GM23248 (cell line): ENCODE measurements at places on chromosomes 1 and 21. TPM values are rescaled to one million over a fixed set of nuclear protein-coding genes. Genes with fewer than 3 reads are reported as not detected.
A peak's percentile ranks its signal among the peaks of the same experiment; 100 is the strongest.

SLAMF1 gene
- total RNA-seq, result not detected in 2 replicates

NHLH1 gene
- total RNA-seq, result not detected in 2 replicates

INTS7 gene
- total RNA-seq, result 9.6 and 12.1 TPM in 2 replicates

KISS1 gene
- total RNA-seq, result not detected in 2 replicates

SDHB gene
- 84.1 and 126 TPM in 2 replicates for total RNA-seq

DENND2D gene
- 3.7 and 5.1 TPM in 2 replicates for total RNA-seq

CCSAP gene
- 7.8 and 9.0 TPM in 2 replicates for total RNA-seq

RNF223 gene
- total RNA-seq, result not detected in 2 replicates

ESRRG gene
- total RNA-seq, result not detected in 2 replicates

UBE2U gene
- total RNA-seq, result not detected in 2 replicates

AMY1B gene
- not detected in 2 replicates for total RNA-seq

NLRP3 gene
- 0.76 and 2.3 TPM in 2 replicates for total RNA-seq

KLF18 gene
- not detected in 2 replicates for total RNA-seq

TOR1AIP2 gene
- total RNA-seq, result 97.1 and 113 TPM in 2 replicates

USH2A gene
- under 0.01 TPM in 1 of 2 replicates, not detected in the other for total RNA-seq

SV2A gene
- total RNA-seq, result 0.51 and 1.1 TPM in 2 replicates

GNG4 gene
- total RNA-seq, result 0.32 and 2.0 TPM in 2 replicates

DNA sequence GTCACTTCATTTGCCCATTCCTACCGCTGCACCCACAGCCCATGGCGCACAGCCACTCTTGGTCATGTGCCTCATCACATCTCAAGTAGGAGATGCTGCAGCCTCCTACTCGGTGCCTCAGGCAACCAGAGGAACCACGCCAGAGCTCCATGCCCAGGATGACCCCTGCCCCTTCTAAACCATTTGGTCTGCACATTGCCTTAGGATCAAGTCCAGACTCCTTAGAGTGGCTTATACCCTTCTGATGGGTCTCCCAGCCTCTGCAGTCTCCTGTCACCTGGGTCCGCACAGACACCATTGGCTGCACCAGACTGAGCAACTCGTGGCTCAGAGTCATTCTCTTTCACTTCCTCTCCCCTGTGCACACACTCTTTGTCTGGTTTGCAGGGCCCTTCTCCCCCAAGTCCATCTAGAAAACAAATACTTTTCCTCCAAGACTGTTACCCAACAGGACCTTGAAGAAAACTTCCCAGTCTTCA is 2.2 kb upstream of the ADORA3 start:
- DNase-seq, result no peak

- DNase-seq, result peak; percentile 50
Measured at GRCh38 chr1:183417772-183418491, at the start of gene NMNAT2. NMNAT2 (minus strand) TSS chr1:183418380; CDS start chr1:183418267, 113 bp downstream.

DNA sequence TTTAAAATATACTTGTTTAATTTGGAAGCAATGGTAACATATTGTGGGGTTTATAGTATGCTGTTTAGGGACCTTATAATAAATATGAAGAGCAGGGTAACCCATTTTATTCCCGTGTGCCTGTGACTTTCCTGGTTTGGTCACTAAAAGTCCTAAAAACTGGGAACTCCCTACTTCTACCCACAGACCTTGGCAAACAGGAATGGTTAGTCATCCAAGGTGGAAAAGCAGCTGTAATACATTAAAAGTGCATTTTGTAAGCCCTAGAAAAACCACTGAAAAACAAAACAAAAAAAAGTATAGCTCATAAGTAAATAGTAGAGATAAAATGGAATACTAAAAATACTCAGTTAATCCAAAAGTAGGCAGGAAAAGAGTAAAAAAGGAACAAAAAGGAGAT is 538.9 kb downstream of the LMO4 start:
- DNase-seq, result peak; percentile 79

GRCh38 chr1:156766298-156767100 is 836 bp upstream of the PRCC start:
- peak; percentile 46 for DNase-seq

DNA sequence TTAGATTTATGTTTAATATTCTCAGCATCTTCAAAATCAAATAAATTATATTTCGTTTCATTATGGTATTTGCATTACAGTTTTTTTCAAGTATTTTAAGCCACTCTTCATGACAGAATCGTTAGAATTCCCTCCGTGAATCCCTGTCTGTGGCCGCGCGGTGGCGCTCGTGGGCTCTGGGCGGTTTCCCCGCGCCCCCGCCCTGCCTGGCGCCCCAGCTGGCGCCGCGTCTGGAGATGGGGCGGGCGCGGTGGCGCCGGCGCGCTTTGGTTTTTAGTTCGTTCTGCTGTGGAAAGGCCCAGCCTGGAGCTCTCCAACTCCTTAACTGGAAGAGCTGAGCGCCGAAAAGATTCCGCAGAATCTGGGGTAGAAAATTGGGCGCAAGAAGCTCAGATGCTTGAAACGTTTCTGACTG is 25.7 kb downstream of the PRMT2 start:
- peak; percentile 97 for DNase-seq

- DNase-seq, result no peak
Measured at GRCh38 chr1:2933431-2934155, 87.7 kb upstream of the ACTRT2 start.

- peak; percentile 30 for DNase-seq
Measured at GRCh38 chr1:231702804-231703203, 76.2 kb downstream of the DISC1 start.

GRCh38 chr1:33010932-33011731 is 25.6 kb downstream of the AK2 start:
- peak; percentile 66 for DNase-seq

DNA sequence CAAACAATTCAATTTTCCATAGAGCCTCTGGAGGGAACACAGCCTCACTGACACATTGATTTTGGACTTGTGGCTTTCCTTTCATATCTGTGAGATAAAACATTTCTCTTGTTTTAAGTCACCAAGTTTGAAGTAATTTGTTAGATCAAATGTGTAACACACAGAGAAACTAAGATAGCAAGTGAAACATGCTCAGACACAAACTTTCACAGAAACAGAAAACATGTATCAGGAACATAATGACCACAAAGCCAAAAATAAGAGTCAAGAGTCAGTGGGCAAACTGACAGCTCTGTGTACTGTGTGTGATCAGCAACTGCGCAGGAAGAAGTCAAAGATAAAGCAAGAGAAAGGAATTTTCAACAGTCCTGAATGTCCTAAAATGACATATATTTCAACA is 1237.5 kb downstream of the AMY1C start:
- no peak for DNase-seq

DNA sequence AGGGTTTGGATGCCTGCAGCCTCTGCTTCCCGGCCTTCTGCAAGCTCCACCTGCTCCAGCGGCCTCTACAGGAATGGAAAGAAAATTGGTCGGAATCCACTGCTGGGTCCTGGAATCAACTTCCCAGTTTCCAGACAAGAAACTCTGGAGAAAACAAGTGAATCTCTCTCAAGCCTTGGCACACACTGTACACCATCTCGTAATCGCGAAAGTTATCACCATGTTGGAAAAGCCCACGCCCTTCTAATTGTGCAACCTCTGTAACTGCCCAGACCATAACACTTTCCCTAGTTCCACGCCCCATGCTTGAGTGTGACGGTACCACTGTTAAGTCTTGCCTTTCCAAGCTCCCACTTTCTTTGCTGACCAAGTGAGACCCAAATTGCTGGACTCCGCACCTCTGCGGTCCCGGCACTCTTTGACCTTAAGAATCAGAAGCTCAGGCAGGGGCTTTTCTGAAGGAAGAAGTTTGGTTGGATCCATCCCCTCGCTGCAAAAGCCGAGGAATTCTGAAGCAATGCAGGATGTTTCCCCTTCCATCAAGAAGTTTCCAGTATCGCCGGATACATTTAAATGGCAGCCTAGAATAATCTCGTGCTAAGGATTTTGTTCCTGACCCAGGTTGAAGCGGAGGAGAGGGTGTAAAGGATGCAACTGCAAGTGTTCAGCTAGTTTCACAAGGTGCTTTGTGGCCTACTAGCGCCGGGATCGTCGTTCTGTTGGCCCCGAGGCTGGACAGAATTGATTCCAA is 6.2 kb downstream of the NR5A2 start:
- DNase-seq, result no peak

DNA sequence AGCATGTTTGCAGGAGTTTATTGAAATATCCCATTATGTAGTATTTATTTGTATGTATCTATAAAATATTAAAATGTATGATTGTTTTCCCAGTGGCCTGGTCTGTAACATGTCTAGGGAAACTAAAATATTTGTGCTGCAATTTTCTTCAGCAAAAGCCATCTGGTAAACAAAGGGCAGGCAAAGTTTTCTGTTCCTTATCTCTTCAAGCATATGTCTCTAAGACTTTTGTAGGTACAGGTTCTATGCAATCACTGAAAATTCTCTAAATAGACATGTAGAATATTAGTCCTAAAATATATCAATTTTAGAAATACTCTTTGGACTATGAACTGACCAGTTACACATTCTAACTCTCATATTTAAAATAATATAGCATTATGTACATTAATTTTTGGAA is 585.8 kb upstream of the RGS18 start:
- DNase-seq, result no peak

- peak; percentile 88 for DNase-seq
Measured at GRCh38 chr1:35287807-35288640, 19.5 kb downstream of the ZMYM4 start.

DNA sequence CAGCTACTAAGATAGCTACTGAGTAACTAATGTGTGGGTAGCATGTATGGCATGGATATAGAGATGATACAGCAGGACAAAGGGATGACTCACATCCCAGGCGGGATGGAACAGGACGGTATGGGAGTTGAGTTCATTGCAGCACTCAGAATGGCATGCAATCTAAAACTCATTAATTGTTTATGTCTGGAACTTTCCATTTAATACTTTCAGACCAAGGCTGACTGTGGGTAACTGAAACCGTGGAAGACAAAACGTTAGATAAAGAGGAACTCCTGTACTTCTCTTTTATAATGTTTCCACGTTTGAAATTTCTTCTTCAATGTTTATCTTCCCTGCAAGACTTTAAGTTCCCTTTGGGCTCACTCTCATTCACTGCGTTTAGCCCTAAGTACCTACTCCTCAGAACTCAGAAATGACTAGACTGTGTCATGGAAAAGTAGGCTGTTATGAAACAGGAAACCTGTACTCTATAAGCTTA is 151.9 kb downstream of the MAGI3 start:
- DNase-seq, result peak; percentile 88

DNA sequence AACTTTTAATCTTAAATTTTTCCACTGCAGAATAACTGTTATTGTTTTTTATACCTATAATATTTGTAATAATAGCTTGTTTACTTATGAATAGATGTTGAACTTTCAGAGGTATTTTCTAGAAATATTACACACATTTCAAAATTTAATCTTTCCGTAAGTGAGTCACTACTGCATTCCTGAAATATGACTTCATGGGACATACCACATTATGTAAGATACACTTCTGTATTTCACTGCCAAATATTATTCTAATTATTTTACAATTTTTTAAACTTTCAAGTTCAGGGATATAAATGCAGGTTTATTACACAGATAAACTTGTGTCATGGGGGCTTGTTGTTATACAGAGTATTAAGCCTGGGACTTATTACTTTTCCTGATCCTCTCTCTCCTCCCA is 2220.5 kb downstream of the NCAM2 start:
- DNase-seq, result no peak

- DNase-seq, result peak; percentile 96
Measured at GRCh38 chr1:192559115-192560006, 16.2 kb upstream of the RGS1 start.

DNA sequence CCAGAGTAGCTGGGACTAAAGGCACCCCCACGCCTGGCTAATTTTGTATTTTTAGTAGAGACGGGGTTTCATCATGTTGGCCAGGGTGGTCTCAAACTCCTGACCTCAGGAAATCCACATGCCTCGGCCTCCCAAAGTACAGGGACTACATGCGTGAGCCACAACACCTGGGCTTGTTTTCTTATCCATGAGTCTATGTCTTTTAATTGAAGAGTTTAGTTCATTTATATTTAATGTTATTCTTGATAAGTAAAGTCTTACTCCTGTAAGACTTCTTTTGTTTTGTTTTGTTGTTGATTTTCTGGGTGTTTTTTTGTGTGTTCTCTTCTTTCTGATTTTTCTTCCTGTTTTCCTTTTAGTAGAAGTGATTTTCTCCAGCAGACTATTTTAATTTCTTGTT is 621.0 kb downstream of the LTN1 start:
- DNase-seq, result no peak

DNA sequence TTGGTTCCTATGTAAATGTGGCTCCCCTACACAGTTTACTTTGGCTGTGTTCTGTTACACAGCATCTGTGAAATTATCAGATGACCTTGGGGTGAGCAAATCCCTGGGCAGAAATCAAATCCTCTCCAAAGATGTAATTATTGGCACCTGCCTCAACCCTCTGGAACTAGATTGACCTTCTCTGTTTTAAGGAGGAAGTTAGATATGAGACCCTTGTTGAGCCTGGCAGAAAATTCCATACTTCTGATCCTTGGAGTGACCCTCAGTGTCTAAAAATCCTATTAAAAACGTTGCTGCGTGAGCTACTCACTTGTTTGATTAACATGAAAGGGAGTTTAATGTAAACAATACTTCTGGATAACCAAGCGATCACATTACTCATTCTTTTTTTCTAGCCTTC is 122.0 kb downstream of the CLIC6 start:
- DNase-seq, result no peak

DNA sequence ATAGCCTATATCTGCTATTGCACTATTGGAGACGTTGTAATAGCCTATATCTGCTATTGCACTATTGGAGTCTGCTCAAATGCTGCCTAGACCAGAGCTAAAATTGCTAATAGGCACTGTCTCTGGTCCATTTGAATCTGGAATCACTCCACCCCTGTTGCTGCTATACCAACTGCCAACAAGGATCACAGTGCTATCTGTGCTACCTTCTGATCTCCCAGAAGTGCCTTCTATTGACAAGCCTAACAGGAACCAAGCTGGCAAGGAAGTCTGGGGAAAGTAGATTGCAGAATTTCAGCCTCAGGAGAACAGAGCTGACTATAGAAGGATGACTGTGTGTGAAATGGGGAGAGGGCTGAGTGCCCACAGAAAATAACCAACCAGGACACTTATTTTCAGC is 15.9 kb downstream of the RWDD3 start:
- DNase-seq, result no peak

GRCh38 chr21:43882952-43883545 is 18.0 kb downstream of the AGPAT3 start:
- no peak for DNase-seq

DNA sequence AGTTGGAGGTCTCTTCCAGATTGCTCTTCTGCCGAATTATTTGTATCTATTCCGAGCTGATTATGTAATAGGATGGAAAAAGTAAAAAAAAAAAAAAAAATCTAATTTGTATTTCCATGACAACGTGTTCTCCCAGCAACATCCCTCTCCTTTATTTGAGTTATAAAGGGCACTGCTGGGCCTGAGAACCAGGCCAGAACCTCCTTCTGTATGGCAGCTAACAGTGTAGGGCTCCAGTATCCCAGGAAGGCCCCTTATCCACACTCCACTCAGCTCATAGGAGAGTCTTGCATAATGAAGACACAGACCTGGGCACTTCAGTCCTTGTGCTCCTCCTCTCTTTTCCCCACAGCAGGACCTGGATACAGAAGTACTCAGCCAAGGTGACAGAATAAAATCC is 3.7 kb upstream of the IPO9 start:
- no peak for DNase-seq

- no peak for DNase-seq
Measured at GRCh38 chr21:34200288-34200905, 127.0 kb downstream of the MRPS6 start.

GRCh38 chr1:67290236-67290635 is 17.4 kb upstream of the IL12RB2 start:
- no peak for DNase-seq

GRCh38 chr1:228280106-228280901 is 72.5 kb downstream of the OBSCN start:
- no peak for DNase-seq
